ENCODE measurements at places on chromosomes 1 and 21.

DNA sequence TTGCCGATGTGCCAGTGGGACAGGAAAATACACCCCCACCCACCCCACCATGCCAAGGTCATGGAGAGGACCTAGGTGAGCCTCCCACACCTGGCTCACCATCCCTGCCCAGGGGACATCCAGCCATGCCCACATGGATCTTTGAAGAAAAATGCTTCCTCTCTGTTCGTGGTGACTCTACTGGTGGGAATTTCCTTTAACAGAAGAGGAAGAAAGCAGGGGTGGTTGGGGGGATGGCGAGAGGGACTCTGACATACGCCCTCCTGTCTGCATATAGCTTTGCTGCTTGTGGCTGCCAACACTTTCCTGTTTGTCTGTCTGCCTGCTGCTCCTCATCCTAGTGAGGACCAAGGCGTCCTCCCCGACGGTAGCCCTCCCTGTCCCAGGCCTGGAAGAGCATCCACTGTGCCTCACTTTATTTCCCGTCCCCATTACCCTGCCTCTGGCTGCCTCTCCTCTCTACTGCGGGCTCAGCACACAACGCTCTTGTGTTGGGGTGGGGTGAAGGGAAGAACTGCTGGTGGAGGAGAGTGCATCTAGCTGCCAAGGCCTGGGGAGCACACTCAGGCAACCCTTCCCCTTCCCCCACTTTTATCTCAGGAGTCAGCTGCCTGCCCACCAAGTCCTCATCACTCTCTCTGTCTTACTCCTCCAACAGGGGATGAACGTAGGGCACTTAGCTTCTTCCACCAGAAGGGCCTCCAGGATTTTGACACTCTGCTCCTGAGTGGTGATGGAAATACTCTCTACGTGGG lies 2.5 kb downstream of the SEMA4A start:
- no peak for DNase-seq

GRCh38 chr1:59404796-59405195 lies 107.9 kb downstream of the FGGY start:
- no peak for DNase-seq

DNA sequence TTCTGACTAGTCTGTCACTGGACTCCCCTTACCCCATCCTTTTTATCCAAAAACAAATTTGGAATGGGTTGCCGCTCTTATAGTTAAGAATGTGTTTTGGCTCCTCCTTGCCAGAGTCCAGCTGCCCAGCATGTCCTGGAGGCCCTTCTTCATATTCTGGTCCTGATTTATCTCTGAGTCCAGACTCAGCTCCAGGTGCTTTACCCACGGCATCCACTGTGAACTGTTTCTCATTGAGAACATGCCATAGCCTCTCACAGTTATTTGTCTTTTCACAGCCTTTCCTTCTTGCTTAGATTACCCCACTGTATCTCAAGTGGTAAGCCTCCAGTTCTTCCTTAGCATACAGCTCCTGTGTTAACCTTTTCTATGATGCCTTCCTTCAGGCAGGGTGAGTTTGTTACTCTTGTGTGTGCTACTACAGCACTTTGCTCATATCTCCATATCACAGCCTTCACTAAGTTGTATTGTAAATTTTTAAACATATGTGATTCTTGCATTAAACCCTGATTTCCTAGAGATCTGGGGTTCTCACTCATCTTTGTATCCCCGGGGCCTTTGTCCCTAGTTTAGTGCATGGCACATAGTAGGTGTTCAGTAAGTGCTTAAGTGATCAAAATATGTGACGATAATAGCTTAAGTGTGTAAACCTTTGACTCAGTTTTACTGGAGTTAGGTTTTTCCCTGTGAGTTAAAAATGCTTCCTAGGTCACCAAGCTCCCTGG lies 116.0 kb downstream of the OSBPL9 start:
- no peak for DNase-seq

GRCh38 chr1:206512058-206512850 lies 4.9 kb downstream of the RASSF5 start:
- DNase-seq, result no peak

- DNase-seq, result no peak
These were observed 184.7 kb downstream of the ST6GALNAC3 start for GRCh38 chr1:76259270-76259669.

DNA sequence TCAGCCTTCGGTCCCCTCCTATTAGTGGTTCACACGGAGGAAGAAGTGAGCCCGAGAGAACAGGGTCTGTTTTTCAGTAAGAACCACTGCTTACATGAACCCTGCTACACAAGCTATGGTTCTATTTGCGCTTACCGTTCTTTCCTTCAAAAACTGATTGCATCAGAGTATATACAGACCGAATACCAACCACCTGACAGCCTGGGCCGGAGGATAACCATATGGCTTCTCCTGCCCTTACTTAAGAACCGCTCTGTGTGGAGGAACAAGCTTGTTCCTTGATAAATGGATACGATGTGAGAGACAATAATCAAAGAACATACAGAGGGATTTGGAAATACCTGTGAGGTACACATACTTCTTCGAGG lies 1.1 kb upstream of the KCNT2 start:
- no peak for DNase-seq

DNA sequence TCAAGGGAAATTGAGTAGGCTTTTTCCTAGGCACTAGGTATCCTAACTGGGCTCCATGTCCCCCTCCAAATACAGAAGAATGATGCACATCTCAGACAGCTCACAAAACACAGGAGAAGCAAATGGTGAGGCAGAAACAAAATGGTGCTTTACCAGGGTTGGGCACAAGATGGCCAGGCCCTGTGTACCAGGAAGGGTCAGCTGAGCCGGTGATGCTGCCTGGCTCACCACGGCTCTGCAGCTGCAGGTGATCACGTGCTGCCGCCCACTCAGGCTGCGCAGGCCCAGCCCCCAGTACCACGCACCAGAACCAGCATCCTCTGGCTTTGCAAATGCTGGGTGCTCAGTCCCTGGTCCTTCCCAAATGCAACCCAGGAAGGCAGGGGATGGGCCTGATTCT lies 993 bp upstream of the DSCAM start:
- DNase-seq, result no peak

DNA sequence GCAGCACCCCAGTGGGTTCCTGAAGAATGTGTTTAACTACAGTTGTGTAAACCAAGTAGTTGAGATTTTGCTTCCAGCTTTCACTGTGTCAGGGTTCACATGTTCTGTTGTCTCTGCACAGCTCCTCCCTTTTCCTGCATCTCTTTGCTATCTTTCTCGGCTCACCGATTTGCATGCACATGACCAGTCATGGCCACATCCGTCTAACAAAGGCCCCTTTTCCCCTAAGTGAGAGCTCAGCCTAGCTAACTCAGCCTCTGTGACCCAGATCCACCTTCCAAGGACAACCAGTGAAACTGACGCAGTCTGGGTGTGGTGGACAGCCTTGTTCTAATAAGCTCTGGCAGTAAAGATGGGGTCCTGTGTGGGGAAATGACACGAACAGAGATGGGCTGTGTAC lies 101.1 kb downstream of the ZP4 start:
- no peak for DNase-seq

DNA sequence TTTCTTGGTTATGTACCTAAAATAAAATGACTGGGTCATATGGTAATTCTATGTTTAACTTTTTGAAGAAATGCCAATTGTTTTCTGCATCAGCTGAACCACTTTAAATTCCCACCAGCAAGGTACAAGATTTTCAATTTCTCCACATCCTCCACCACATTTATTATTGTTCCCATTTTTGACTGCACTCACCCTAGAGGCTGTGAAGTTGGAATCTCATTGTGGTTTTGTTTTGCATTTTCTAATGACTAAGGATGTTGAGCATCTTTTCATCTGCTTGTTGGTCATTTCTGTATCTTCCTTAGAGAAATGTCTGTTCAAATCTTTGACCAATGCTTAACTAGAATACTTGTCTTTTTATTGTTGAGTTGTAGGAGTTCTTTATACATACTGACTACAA lies 72.5 kb downstream of the ASTN1 start:
- DNase-seq, result no peak

GRCh38 chr1:84583648-84584047 lies 9.4 kb upstream of the CTBS start:
- DNase-seq, result no peak

GRCh38 chr1:217431395-217431794 lies 199.5 kb downstream of the GPATCH2 start:
- DNase-seq, result no peak

DNA sequence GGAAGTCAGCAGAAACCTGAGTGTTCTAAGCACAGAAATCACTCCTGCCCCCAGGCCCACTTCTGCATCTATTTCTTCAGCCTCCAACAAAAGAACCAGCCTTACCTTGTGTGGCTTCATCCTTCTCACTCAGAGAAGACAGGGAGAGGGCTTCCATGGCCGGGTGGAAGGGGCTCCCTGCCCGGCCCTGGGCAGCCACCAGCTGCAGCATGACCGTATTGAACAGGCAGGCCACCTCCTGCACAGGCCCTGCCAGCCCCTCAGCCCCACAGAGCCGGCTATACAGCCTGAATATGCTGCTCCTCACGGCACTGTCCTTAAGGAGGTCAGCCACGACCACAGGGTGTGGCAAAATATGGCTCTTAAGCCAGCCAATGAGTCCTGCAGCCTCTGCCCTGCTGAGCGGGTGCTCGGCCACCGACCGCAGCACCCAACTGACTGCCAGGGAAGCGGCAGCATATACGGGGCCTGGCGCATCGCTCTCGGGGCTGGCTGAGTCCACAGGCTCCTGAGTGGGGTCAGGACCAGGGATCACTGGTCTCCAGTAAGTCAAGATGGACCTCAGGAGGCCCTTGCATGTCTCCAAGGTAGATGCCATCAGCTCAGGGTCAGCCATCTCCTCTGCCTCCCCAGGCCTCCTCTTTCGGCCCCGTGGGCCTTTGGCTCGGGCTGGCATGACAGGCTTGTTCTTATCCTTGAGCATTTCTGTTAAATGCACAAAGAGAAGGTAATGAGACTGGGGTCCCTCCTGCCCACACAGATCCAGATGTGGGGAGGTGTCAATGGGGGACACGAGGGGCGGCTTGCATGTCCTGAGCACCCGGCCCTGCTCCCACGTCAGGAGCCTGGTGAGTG lies 17.9 kb downstream of the MRAP start:
- no peak for DNase-seq

DNA sequence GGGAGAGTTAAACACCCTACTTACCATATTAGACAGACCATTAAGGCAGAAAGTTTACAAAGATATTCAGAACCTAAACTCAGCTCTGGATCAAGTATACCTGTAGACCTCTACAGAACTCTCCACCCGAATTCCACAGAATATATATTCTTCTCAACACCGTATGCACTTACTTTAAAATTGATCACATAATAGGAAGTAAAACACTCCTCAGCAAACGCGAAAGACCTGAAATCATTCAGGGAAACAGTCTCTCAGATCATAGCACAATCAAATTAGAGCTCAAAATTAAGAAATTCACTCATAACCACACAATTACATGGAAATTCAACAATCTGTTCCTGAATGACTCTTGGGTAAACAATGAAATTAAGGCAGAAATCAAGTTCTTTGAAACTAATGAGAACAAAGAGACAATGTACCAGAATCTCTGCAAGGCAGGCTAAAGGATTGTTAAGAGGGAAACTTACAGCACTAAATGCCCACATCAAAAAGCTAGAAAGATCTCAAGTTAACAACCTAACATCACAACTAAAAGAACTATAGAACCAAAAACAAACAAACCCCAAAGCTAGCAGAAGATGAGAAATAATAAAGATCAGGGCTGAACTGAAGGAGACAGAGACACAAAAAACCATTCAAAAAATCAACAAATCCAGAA lies 19.1 kb downstream of the CD84 start:
- no peak for DNase-seq

DNA sequence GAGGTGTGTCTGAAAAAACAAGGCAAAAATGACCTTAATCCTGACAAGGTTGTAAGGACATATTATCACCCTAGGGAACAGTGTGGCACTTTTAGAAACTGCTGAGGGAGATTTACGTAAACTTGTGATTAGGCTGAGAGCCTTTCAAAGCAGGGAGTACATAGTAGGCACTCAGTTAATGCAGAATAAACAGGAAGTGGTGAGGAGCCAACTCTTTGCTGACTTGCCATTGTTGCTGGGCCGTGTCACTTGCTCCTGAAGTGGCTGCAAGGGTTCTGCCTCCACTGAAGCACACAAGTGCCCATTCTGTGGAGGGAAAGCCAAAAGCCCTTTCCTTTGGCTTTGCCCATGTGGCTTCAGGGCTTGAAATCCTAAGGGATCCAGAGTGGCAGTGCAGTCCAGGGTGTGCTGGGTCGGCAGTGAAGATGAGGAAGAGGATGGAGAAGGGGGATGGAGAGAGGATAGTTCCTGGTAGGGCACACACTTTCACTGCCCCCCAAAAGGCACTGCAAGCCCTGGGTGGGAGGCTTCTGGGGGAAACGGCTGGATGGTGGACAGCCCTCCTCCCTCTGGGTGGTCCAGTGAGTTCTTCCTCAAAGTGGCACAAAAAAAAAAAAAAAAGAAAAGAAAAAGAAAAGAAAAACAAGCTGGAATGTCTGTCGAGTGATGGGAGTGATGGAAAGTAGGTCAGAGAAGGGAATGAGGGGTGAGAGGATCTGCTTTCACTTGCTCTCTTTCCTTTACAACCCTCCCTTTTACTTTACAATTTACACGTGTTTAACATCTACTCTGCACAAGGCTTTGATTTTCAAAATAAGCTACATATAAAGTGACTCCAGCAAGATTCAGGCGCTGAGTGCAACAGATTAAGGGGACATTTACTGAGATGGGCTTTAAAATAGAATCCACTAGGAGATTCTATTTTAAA lies 13.7 kb upstream of the RHEX start:
- DNase-seq, result no peak

- DNase-seq, result no peak
These were observed 9.3 kb upstream of the ITGB2 start for GRCh38 chr21:44929799-44930542.

GRCh38 chr1:98323906-98324358 lies 337.6 kb upstream of the SNX7 start:
- DNase-seq, result no peak

- DNase-seq, result no peak
These were observed 27.9 kb downstream of the MATN1 start for GRCh38 chr1:30695439-30695841.

DNA sequence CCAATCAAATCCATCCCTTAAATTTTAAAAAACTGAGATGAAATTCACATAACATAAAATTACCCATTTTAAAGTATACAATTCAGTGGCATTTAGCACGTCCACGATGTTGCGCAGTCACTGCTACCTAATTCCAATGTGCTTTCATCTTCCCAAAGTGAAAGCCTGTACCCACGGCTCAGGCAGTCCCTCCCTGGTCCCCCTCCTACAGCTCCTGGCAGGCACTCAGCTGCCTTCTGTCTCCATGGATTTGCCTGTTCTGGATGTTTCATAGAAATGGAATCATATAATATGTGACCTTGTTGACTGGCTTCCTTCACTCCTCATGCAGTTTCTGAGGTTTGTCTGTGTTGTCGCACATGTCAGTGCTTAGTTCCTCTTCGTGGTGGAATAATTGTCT lies 386.3 kb downstream of the CAMTA1 start:
- no peak for DNase-seq
